ENCODE measurements at places on chromosomes 4 and X.

- H3K27me3 ChIP-seq, result 0 out of 2 replicates have a peak, but pooled peaks cover 7% of the 10 kb centered on the region
- H3K27ac ChIP-seq, result no peak overlapping the region
- H3K4me3 ChIP-seq, result no peak overlapping the region
- no peaks in the 10 kb centered on the region for H3K4me1 ChIP-seq
- no peak for DNase-seq
Measured at GRCh38 chr4:7734651-7735260, 204.9 kb downstream of the AFAP1 start.

- peaks cover 13% of the 10 kb centered on the region for H3K36me3 ChIP-seq
- H3K4me3 ChIP-seq, result no peak overlapping the region
- H3K4me1 ChIP-seq, result peaks cover 16% of the 10 kb centered on the region
- H3K27ac ChIP-seq, result no peak overlapping the region
- H3K27me3 ChIP-seq, result no peaks in the 10 kb centered on the region
- no peak for DNase-seq
Measured at GRCh38 chrX:41353985-41354384, 20.0 kb downstream of the DDX3X start.

GRCh38 chr4:24582235-24582832 is 2.0 kb downstream of the DHX15 start:
- H3K4me3 ChIP-seq, result peak overlapping the region; percentile 88
- peaks cover 11% of the 10 kb centered on the region for H3K36me3 ChIP-seq
- H3K27ac ChIP-seq, result no peak overlapping the region
- DNase-seq, result no peak
- peaks cover 4% of the 10 kb centered on the region for H3K4me1 ChIP-seq
- H3K27me3 ChIP-seq, result no peaks in the 10 kb centered on the region

DNA sequence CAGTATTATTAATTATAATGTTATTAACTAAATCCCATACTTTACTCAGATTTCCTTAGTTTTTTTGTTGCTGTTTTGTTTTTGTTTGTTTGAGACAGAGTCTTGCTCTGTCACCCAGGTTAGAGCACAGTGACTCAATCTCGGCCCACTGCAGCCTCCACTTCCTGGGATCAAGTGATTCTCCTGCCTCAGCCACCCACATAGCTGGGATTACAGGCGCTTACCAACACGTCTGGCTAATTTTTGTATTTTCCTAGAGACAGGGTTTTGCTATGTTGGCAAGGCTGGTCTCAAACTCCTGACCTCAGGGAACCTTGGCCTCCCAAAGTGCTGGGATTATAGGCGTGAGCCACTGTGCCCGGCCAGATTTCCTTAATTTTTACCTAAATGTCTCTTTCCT is 72.2 kb downstream of the ANAPC4 start:
- H3K4me1 ChIP-seq, result peaks cover 17% of the 10 kb centered on the region
- H3K27ac ChIP-seq, result peak overlapping the region; percentile 62
- H3K4me3 ChIP-seq, result no peak overlapping the region
- no peaks in the 10 kb centered on the region for H3K36me3 ChIP-seq
- no peaks in the 10 kb centered on the region for H3K27me3 ChIP-seq

- H3K36me3 ChIP-seq, result no peaks in the 10 kb centered on the region
- H3K27me3 ChIP-seq, result no peaks in the 10 kb centered on the region
- H3K4me1 ChIP-seq, result no peaks in the 10 kb centered on the region
- DNase-seq, result no peak
Measured at GRCh38 chr4:27278615-27279375, 418.2 kb downstream of the STIM2 start.

DNA sequence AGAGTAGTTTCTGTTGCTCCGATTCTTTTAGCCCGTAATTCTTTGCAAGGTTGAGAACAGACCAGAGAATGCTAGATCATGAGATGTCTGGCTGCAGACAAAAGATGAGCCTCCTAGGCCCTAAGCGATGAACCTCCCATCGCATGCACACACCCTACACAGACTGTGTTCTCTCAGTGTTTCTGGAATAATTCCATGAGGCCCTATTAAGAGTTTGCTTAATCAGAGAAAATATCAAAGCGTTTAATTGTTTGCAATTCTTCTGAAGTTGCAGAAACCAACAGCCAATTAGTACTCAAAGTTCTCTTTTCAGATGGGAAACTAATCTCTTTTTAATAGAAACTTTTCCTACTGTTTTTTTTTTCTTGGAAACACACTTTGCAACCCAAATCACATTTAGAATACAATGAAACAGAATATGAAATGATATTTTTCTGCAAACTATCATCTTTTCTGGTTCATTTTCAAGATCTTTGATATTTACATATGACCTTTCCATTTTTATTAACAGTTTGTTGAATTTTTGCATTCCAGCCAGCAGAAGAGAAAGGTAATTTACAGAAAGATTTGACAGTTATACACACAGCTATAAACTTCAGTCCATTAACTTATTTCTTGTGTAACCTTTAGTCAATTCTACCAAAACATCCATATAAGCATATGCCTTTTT is 1525.6 kb downstream of the ARAP2 start:
- H3K4me3 ChIP-seq, result no peak overlapping the region
- no peak overlapping the region for H3K27ac ChIP-seq
- no peaks in the 10 kb centered on the region for H3K36me3 ChIP-seq
- H3K27me3 ChIP-seq, result no peaks in the 10 kb centered on the region
- H3K4me1 ChIP-seq, result no peaks in the 10 kb centered on the region

- H3K36me3 ChIP-seq, result no peaks in the 10 kb centered on the region
- no peak for DNase-seq
- no peak overlapping the region for H3K4me3 ChIP-seq
- H3K27ac ChIP-seq, result no peak overlapping the region
Measured at GRCh38 chr4:162274354-162274753, 110.6 kb upstream of the FSTL5 start.

- no peaks in the 10 kb centered on the region for H3K4me1 ChIP-seq
- H3K36me3 ChIP-seq, result no peaks in the 10 kb centered on the region
- H3K27me3 ChIP-seq, result no peaks in the 10 kb centered on the region
- H3K4me3 ChIP-seq, result no peak overlapping the region
- no peak for DNase-seq
- H3K27ac ChIP-seq, result no peak overlapping the region
Measured at GRCh38 chrX:63935835-63936234, 150.8 kb upstream of the ARHGEF9 start.

GRCh38 chr4:7818399-7818911 is 121.2 kb downstream of the AFAP1 start:
- peak overlapping the region; percentile 8 for H3K27ac ChIP-seq
- peaks cover 64% of the 10 kb centered on the region for H3K36me3 ChIP-seq
- no peak overlapping the region for H3K4me3 ChIP-seq
- DNase-seq, result no peak

DNA sequence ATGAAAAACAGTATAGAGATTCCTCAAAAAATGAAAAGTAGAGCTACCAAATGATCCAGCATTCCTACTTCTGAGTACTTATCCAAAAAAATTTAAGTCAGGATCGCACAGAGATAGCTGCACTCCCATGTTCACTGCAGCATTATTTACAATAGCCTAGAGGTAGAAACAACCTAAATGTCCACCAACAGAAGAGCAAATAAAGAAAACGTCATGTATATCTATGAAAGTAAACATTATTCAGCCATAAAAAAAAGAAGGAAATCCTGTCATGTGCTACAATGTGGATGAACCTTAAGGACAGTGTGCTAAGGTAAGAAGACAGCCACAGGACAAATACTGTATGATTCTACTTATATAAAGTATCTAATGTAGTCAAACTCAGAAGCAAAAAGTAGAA is 12.4 kb downstream of the THOC2 start:
- DNase-seq, result no peak
- no peak overlapping the region for H3K4me3 ChIP-seq
- no peaks in the 10 kb centered on the region for H3K27me3 ChIP-seq

DNA sequence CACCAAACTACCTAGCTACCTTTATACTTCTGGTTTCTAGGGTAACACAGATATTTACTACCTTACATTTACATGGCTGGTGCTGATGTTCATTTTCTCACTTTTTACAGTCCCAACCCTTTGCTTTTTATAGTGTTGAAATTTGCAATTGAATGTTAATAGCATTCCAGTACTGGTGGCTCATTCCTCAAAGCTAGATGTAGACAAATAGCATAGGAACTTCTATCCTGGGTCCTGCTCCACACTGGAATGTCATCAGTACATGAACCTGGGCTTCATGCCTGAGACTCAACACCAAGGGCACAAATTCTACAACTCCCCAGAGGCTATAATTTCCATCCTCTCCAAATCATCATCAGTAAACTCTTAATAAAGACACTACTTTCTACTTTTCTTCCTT is 10.3 kb upstream of the TRMT2B start:
- no peaks in the 10 kb centered on the region for H3K36me3 ChIP-seq
- H3K27me3 ChIP-seq, result no peaks in the 10 kb centered on the region
- H3K4me1 ChIP-seq, result no peaks in the 10 kb centered on the region

- H3K4me1 ChIP-seq, result no peaks in the 10 kb centered on the region
- H3K27me3 ChIP-seq, result 0 out of 2 replicates have a peak, but pooled peaks cover 3% of the 10 kb centered on the region
- H3K27ac ChIP-seq, result no peak overlapping the region
- no peak for DNase-seq
Measured at GRCh38 chr4:121554382-121554781, 142.4 kb downstream of the ANXA5 start.

GRCh38 chr4:138852681-138853080 is 162.9 kb upstream of the NOCT start:
- H3K36me3 ChIP-seq, result no peaks in the 10 kb centered on the region
- no peak overlapping the region for H3K27ac ChIP-seq
- DNase-seq, result no peak
- H3K4me3 ChIP-seq, result no peak overlapping the region
- no peaks in the 10 kb centered on the region for H3K27me3 ChIP-seq

GRCh38 chr4:151297170-151297569 is 20.2 kb downstream of the PRSS48 start:
- H3K4me1 ChIP-seq, result no peaks in the 10 kb centered on the region
- no peak overlapping the region for H3K4me3 ChIP-seq
- no peaks in the 10 kb centered on the region for H3K36me3 ChIP-seq

DNA sequence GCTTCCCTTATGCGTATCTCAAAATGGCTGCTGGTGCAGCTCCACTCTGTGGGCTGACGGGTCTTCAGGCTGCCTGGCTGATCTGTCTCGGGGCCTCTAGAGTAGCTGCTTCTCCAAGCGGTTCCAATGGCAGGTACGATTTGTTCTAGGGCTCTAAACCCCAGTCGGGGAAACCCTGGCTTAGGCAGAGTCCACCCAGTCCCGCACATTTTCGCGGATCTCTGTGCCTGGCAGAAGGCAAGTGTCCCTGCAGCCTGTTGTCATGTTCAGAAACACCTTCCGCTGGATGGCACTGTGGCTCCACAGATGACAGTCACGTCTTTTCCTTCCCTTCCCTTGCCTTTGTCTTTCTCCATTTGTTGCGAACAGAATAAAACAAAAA is 54.4 kb downstream of the NBDY start:
- no peak for DNase-seq
- no peak overlapping the region for H3K4me3 ChIP-seq
- H3K27ac ChIP-seq, result no peak overlapping the region
- no peaks in the 10 kb centered on the region for H3K36me3 ChIP-seq
- no peaks in the 10 kb centered on the region for H3K27me3 ChIP-seq

DNA sequence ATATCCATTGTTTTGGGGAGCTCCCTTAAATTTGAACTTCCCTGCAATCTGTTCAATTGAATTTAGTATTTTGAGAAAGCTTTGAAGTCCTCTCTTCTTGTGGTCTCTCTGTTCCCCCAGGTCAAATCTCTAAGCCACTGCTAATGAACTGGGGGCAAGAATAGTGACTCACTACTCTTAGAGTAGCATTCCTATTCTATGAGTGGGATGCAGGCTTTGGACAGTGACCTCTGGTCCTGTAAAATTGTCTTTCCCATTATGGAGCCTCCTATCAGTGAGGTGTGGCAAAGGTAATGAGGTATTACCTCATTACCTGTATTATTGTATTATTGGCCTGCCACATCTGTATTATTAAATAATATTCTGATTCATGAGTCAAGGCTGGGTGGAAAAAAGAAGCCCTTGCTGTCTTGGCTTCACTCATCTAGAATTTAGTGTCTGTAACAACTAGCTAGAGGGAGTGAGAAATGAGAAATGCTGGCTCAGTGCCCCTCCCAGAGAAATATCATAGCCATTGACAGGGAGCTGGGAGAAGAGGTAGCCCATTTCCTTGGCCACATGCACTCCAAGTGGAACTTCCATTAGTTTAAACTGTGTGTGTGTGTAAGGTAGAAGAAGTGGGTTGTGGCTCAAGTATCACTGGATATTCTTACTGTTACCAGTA is 393.9 kb upstream of the CTSO start:
- peak overlapping the region; percentile 38 for H3K27ac ChIP-seq
- no peak for DNase-seq
- H3K36me3 ChIP-seq, result no peaks in the 10 kb centered on the region
- no peaks in the 10 kb centered on the region for H3K27me3 ChIP-seq

GRCh38 chr4:8639021-8639420 is 46.5 kb downstream of the CPZ start:
- H3K27me3 ChIP-seq, result no peaks in the 10 kb centered on the region
- H3K27ac ChIP-seq, result no peak overlapping the region
- no peak overlapping the region for H3K4me3 ChIP-seq

Measured in SJSA1 (cell line).